ENCODE measurements at places on chromosomes 11 and 22.

DNA sequence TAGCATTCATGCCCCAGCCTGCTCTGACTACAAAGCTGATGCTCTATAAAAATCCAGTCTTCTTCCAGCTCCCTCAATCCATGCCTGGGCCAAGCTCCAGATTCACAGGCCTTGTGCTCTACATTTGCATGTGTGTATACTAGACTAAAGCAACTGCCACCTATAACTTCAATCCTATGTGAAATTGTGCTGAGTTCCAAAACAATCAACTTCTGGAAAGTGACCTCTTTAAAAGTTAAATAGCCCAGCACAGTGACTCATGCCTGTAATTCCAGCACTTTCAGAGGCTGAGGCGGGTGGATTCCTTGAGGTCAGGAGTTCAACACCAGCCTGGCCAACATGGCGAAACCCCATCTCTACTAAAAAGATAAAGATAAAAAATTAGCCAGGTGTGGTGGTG, 114.3 kb upstream of the ZC3H12C start:
- no peak for DNase-seq

DNA sequence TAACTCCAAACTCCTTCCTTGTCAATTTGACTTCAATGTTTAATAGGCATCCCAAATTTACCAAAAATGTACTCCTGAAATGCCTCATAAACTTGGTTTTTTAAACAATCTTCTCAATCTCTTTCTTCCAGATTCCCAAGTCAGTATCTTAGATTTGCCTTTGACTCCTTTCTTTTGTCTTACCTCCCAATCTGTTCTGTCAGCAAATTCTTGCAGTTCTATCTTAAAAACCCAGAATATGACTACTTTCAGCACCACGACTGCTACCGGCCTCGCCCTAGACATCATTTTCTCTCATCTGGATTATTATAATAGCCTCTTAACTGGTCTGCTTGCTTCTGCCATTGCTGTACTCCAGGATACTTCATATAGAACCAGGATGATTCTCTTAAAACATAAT, 7.9 kb downstream of the NLRP14 start:
- no peak for DNase-seq

DNA sequence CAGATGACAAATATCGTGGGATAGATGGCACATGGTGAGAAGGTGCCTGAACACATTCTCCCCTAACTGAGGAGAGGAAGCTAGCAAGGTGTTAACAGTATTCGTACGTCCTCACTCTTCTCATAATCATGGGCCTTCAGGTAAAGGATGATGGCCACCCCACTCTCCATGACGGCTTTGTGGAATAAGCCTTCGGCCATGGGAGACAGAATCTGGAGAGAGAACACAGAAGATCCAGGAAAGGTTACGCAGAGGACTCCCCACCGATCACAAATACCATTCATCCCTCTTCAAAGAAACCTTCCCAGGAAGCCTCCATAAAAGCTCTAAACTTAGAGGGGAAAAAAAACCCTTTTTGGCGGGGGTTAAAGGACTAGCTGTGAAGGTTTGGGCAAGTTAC, 189.9 kb downstream of the BCR start:
- DNase-seq: no peak

DNA sequence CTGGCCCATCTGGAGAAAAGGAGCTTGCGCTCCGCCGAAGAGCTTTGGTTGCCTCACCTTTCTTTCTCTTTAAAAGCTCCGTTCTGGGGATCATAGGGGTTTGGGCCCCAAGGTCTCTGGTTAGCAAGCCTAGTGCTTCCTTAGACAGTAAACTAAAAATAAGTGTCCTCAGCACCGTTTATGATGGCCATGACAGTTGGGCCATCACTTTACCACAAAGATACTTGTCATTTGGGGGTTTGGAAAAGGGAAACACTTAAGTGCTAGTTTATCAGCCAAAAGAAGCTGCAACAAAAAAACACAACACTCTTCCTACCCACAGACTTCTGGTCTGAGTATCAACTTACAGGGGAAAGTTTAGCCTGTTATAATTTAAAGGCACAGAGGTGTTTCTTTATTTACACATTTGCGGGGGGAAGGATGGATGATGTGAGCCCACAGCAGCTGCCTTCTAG, 88.4 kb upstream of the CD44 start:
- DNase-seq: no peak

DNA sequence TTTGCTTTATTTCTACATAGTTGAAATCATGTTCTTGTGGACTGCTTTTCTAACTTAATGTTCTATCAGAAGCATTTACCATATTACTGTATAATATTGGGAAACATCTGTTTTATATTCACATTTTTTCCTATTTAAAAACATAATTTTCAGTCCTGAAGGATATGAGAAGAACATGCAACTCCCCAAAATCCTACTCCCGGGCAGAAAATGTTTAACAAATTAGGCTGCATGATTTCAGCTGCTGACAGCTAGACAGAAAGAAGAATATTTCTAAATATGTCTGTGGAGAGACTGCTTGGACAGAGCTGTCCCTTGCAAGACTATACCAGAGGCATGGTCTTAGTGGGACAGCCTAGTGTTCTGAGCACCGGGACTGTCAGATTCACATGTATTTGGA, 15.7 kb upstream of the AMPD3 start:
- DNase-seq: no peak

- DNase-seq: no peak
These were observed 3.7 kb downstream of the KCNK4 start for GRCh38 chr11:64294774-64295173.

- no peak for DNase-seq
These were observed 11.4 kb downstream of the PAX6 start for GRCh38 chr11:31799435-31800397.

DNA sequence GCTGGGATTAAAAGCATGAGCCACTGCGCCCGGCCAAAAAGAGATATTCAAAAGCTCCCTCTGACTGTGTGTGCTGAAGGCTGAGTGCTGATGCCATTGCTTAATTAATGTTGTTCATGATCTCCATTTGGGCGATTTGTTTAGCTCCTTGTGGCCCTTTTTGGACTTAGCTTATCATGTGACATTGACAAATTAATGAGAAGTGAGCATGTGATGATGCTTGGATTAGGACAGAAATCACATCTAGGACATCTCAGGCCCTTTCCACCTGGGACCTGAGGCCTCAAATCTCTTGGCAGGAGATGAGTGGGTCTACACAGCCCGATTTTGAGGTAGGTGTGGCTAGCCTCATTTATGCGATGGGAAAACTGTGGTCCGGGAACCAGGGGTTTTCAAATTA, 10.4 kb downstream of the EHF start:
- DNase-seq: no peak

DNA sequence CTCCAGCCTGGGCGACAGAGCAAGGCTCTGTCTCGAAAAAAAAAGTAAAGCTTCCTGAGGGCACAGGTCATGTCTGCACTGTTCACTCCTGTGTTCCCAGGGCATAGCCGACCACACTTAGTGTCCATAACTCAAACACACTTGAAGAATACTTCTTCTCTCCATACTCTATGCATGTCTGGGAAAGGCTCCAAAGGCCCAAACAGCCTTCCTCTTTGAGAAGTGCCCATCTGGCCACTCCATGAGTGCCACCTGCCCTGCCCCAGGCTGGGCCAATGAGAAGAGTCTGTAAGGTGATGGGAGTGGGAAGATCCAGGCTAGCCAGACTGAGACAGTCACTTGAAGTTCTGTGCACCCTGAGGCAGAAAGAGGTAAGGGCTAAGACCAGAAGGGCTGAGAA, 24.7 kb downstream of the DGCR2 start:
- no peak for DNase-seq

- DNase-seq: no peak
These were observed 34.2 kb downstream of the IL18 start for GRCh38 chr11:112129656-112130055.

GRCh38 chr11:100575860-100576717, 111.0 kb upstream of the ARHGAP42 start:
- DNase-seq: no peak

DNA sequence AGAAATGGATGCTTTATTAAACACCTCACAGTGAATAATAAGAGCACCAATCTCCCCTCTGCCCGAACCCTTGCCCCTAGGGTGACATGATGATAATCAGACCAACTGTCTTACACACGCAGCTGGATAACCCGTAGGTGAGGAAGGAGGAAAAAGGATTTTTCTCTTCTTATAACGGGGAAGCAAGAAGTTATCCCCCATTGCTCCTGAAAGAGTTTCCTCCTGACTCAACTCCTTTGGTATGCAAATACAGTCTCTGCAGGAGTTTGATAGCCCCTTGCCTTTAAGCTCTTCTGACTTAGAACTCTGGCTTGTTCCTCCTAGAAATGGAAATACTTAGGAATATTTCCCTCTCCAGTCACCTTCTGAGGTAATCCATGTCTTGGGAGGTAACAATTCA, 455.8 kb downstream of the TMEM135 start:
- no peak for DNase-seq

DNA sequence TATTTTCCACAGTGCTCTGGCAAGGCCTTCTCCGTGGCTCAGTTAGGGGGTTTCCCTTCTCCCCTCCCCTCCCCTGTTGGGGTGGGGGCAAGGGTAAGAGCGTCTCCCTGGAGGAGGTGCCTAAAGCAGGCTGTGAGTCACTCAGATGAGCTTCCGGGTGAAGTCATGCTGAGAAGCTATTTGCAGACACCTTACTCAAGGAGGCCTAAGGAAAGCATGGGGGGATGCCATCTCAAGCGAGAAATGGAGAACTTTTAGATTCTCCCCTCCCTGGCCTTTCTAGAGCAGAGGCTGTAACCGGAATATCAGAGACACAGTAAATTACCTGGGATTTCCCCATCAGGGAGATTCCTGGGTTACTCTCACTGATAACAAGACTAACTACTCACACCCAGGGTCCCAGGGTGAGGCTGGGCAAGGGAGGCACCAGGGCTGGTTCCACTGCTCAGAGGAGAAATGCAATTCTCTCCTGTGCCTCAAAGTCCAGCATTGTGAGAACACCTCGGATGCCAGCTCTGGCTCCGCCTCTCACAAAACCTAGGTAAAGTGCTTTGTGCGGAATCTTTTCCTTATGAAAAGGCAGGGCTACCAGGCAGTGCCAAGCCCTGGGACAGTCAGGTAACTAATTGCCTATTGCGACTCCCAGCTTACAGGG, 123.6 kb downstream of the ABTB2 start:
- peak; percentile 88 for DNase-seq

DNA sequence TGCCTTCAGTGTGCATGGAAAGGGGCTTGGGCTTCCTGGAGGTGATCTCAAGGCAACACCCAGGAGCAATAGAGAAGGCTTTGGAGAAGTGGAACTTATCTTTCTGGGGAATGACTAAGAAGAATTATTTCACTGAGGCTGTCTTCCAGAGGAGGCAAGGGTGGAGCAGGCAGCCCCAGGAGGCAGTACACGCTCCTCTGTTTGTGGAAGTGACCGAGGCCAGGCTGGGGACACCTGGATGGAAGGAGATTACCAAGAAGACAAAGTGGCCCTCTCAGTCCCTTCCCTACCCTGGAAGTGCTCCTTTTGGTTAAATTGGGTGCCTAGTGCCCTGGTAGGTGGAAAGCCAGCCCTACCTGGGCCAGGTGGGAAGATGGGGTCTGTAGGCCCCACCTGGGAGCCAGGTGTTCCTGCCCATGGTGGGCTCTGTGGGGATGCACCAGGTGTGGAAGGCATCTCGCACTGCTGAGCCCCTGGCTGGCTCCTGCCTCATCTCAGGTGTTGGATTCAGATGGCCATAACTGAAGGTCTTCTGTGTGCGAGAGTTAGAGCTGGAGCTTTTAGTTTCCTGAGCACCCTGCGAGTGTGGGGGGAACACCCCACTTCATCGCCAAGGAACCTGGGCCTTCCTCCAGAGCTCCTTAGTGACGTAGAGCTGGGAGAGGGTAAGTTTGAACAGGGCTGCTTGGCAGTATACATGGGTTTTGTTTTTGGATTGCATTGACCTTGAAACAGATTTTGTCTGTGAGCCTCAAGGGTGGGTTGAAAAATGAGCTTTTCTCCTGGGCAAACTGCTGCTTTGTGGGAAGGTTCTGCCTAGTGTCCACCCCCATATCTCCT, 46.1 kb downstream of the MICAL2 start:
- DNase-seq: no peak

- DNase-seq: no peak
These were observed 7.2 kb downstream of the PTDSS2 start for GRCh38 chr11:457111-457760.

DNA sequence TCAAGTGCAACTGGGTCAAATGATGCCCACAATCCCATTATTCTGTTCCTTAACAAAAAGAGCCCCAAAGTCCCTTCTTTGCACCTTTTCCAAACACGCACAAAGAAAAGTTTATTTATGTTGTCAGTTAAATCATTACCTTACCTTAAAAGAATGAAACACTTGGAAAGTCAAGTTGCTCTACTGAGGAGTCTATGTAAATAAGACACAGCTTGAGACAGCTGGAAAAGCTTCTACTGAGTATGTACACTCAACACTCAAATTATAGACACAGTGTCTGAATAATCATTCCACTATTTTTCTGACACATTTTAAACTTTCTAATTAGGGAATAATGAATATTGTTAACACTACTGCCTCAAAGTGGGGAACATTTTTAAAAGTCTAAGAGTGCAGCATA, 21.6 kb upstream of the PHLDA2 start:
- DNase-seq: no peak

DNA sequence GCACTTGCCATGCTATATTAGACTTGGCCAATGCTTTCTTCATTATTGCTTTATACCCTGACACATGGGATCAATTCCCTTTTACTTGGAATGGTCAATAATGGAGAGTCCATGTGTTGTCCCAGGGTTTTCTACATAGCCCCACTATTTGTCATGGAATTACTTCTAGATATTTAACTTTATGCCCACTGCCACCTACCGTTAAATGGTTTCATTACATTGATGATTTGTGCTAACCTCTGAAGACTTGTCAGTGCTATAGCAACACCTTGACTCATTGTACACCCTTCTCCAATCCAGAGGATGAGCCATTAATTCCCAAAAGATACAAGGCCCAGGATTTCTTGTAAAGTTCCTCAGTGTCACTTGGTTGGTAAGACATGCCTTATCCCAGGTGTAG, 31.4 kb upstream of the SLC22A25 start:
- no peak for DNase-seq

GRCh38 chr11:32385998-32386397, 49.3 kb downstream of the WT1 start:
- DNase-seq: no peak

Measured in T-helper 2 cell treated with Interferon-gamma antibody and Interleukin-4, amounts not matched to agents 5 μg/mL and 100 μg/mL, for 36 hours (primary cell).